ENCODE measurements at places on chromosomes 12 and 14.

DNA sequence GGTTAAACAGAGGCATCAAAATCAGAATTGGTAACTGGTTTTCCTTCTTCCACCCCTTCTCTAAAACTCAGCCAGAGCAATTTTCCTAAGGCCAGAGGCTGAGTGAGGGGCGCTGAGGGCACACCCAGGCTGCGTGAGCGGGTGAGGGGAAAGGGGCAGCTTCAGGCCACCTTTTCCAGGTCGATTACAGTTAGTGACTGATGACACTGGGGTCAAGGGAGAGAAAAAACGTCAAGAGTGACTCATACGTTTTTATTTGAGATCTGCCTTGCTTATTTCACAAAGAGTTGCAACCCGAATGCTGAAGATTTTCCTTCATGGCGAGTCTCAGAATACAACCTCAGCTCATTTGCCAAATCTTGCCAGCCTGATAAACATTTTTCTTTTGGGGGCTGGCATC is 46.7 kb upstream of the EVL start:
- DNase-seq, result no peak

GRCh38 chr12:27469176-27469736 is 22.7 kb downstream of the SMCO2 start:
- DNase-seq, result no peak

- no peak for DNase-seq
Measured at GRCh38 chr12:132066345-132066685, 77.8 kb downstream of the DDX51 start.

- no peak for DNase-seq
Measured at GRCh38 chr14:93286212-93286890, 46.5 kb downstream of the BTBD7 start.

GRCh38 chr14:92997343-92998061 is 74.6 kb downstream of the CHGA start:
- DNase-seq, result no peak

DNA sequence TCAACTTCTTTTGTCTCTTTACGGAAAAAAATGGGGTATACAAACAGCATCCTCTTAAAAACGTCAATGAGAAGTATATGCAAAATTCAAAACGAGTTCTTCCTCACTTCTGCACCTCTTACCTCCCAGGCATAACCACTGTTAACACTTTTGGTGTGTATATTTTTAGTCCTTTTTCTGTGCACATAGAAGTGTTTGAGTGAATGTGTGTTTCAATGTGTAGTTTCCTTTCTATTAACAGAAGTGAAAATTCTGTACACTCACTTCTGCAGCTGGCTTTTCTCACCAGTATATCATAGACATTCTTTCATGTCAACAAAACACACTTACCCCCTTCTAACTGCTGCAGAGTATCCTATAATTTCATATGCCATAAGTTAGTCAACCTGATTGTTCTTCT is 5.4 kb downstream of the UBR7 start:
- DNase-seq, result no peak

DNA sequence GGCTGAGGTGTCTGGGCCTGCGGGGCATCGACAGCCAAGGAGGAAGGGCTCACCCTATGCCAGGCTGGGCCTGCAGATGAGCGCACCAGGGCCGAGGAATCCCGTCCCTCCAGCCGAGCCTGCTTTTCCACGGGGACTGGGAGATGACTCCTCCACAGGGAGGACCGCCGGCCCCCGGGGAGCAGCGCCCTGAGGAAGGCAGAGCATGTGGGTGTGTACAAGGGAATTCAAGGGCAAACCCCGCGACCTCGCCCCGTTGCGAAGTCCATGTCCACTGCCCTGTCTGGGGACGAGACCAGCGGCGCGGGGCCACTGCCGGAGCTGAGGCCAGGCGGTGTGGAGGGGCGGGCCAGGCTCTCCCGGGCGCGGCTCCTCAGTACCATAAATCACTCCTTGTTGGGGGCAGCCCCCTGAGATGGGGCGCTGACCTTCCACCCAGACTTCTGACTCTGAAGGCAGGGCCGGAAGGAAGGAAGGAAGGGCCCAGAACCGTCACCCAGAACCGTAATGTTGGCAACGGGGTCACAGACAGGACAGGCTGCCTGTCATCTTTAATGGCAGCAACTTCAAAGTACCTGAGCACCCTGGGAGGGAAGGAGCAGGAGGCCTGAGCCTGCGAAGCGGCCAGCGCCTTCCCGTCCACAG is 52.5 kb downstream of the RNF34 start:
- DNase-seq, result no peak

- DNase-seq, result no peak
Measured at GRCh38 chr12:110079477-110080400, 31.4 kb upstream of the C12orf76 start.

GRCh38 chr12:37565112-37565511 is 751.5 kb upstream of the ALG10B start:
- no peak for DNase-seq

DNA sequence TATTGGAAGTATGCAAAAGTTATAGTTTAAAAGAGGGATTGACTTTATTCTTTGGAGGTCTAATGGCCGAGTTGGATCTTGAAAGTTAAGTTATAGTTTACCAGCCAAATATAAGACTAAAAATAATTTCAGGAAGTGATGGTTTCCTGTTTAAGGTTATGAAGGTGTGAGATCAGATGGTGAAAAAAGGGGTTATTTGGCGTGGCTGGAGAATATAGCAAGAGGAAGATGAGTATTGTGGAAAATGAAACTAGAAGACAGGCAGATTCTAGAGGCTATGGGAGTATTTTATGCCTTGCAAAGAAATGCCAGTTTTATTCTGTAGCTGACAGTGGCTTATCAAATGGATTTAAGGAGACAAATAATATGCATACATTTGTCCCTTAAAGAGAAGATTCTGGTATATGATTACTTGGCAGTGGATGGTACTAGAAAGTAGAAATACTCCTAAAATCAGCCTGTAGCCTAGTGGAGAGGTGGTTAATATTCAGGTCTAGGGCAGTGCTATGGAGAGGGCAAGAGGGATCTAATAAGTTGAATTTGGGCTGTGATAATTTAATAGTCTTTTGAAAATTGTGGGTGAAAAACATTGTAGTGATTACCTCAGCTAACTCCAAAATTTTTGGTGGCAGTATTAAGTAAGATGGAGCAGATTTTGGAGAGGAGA is 1091.8 kb upstream of the ATXN7L3B start:
- DNase-seq, result no peak

DNA sequence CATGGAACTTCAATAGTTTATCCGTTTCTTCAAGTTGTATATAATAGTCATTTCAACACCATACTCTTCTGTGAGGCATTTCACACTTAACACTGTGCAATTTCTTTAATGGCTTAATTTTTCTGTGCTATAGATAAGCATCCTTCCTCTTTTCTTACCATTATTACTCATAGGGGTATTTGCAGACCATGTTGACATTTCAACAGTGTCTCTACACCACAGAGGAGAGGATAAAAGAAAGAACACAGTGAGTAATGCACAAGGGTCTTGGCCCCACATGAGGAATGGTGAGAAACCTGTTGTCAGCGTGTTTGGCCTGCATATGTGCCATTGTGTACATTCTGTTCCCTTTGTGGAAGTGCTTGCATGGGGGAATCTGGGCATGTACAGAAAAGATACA is 421.5 kb upstream of the MDGA2 start:
- DNase-seq, result no peak

- DNase-seq, result no peak
Measured at GRCh38 chr14:77488558-77488957, 10.1 kb downstream of the ISM2 start.

DNA sequence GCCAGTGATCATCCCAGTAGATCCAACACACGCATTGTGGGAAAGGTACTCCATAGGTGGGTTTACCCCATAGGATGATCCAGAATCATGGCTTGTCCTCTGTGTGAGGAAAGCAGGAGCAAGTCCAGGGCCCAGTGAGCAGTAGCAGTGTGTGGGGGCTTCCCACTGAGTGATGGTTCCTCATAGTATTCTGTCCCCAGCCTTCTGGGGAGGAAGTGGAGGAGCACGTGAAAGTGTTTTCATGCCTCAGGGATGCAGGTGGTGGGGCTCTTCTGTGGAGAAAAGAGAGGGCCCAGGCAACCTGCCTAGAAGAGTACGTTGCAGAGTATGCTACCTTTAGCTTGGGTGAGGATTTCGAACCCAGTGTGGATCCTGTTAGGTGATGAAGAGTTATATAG is 56.5 kb downstream of the SUSD6 start:
- no peak for DNase-seq

DNA sequence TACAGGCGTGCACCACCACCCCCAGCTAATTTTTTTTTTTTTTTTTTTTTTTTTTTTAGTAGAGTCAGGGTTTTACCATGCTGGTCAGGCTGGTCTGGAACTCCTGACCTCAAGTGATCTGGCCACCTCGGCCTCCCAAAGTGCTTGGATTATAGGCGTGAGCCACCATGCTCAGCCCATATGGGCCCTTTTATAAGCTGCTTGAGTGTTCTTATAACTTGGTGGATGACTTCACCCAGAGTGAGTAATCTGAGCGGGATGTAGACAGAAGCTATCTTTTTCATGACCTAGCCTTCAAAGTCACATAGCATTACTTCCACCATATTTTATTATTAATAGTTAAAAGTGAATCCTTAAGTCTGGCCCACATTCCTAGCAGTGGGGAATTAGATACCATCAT is 16.4 kb downstream of the BBOF1 start:
- DNase-seq, result no peak

- no peak for DNase-seq
Measured at GRCh38 chr14:37145395-37145794, 27.0 kb downstream of the SLC25A21 start.

GRCh38 chr14:38286452-38286851 is 30.6 kb upstream of the CLEC14A start:
- DNase-seq, result no peak

All from HuH-7.5 (cell line).